A549 treated with GW870086 at 1 μM for 4 hours (cell line): ENCODE measurements at places on chromosomes 1 and 21. TPM values are rescaled to one million over a fixed set of nuclear protein-coding genes. Genes with fewer than 3 reads are reported as not detected.

CFHR1 gene
- 0.19 to 0.23 TPM in 2 of 5 replicates, not detected in the others for total RNA-seq

CASQ2 gene
- 0.06 TPM in 1 of 5 replicates, not detected in the others for total RNA-seq

OR14K1 gene
- total RNA-seq = not detected in 5 replicates

SLC22A15 gene
- total RNA-seq = 0.43 to 1.2 TPM (median 0.70 TPM) in 5 replicates

GPX7 gene
- not detected in 5 replicates for total RNA-seq

CELA2A gene
- not detected in 5 replicates for total RNA-seq

ZSWIM5 gene
- 0.47 to 0.65 TPM (median 0.57 TPM) in 5 replicates for total RNA-seq

DMRTA2 gene
- 0.06 to 0.21 TPM (median 0.16 TPM) in 5 replicates for total RNA-seq

TNNI3K gene
- total RNA-seq = 0.47 TPM in 1 of 5 replicates, not detected in the others

FALEC gene
- 0.32 TPM in 1 of 5 replicates, not detected in the others for total RNA-seq

RPTN gene
- not detected in 5 replicates for total RNA-seq

FAM177B gene
- not detected in 5 replicates for total RNA-seq
